Pancreas (tissue), 10 donors: ENCODE measurements at places on chromosomes 4 and X. TPM values are rescaled to one million over a fixed set of nuclear protein-coding genes. Genes with fewer than 3 reads are reported as not detected.

The FAM236C gene
- total RNA-seq: not detected

The TMPRSS11B gene
- not detected for total RNA-seq

The SPP1 gene
- total RNA-seq: 1,351 TPM

The RTL5 gene
- 0.75 TPM for total RNA-seq

The POLR2B gene
- 39.0 TPM for total RNA-seq

The ADAMTS3 gene
- total RNA-seq: 0.08 TPM

The PRR32 gene
- total RNA-seq: not detected

The RHOXF2 gene
- not detected for total RNA-seq

The NALF2 gene
- 0.65 TPM for total RNA-seq

- DNase-seq: no peak
Observed at GRCh38 chr4:48025005-48025404, 8.4 kb downstream of the NIPAL1 start.

DNA sequence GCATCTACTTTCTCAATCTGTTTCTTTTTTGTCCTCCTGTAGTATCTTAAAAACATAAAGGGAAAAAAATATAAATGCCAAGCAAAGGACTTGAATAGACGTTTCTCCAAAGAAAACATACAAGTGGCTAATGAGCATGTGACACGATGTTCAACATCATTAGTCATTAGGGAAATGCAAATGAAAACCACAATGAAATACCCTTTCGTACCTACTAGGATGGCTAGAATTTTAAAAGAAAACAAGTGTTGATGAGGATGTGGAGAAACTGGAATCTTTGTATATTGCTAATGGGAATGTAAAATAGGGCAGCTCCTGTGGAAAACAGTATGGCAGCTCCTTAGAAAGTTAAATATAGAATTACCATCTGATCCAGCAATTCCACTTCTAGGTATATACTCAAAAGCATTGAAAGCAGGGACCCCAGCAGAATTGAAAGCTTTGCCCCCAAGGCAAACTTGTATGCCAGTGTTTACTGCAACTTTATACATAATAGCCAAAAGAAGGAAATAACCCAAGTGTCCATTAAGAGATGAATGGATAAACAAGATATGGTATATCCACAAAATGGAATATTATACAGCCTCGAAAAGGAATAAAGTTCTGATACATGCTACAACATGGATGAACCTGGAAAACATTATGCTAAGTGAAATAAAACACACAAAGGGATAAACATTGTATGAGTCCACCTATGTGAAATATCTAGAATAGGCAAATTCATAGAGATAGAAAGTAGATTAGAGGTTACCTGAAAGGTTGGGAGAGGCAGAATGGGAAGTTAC lies 138.3 kb downstream of the SH3KBP1 start:
- DNase-seq: no peak

- no peak for DNase-seq
Observed at GRCh38 chrX:39470588-39471407, 627.0 kb downstream of the BCOR start.

- no peak for DNase-seq
Observed at GRCh38 chr4:150131581-150132228, 53.5 kb downstream of the DCLK2 start.

GRCh38 chr4:10123227-10124101 lies 6.9 kb upstream of the WDR1 start:
- DNase-seq: no peak

DNA sequence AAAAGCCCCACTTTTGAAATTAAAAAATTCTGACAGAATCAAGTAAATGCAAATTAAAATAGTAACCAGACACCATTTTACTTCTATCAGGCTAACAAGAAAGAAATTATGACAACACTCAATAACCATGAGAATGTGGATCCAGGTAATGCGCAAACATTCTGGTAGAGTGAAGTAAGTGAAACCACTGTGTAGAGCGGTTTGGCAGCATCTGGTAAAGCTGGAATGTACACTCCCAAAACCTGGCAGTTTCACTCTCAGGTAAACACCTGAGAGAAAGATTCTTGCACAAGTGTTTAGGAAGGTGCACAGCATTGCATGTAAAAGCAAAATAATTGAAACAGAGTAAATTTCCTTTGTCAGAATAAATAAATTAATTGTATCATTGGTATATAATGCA lies 81.8 kb downstream of the TRIML1 start:
- no peak for DNase-seq

DNA sequence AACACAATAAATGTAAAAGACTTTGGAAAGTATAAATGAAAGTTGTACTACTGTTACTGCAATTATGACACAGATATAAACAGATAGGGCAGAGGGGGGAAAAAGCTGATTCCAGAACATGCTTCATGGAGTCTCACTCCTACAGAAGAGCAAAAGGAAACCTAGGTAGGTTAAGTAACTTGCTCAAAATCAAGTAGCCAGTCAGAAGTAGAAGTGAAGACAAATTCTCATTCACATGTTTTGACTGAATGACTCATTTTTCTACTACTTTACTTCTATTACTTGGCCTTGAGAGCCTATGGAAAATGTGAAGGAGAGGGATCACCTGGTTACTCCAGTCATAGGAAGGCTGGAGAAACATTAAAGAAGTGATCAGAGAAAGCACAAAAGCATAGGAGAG lies 23.6 kb upstream of the RASGEF1B start:
- DNase-seq: no peak

- no peak for DNase-seq
Observed at GRCh38 chr4:181008164-181008563, 1235.0 kb upstream of the TENM3 start.

DNA sequence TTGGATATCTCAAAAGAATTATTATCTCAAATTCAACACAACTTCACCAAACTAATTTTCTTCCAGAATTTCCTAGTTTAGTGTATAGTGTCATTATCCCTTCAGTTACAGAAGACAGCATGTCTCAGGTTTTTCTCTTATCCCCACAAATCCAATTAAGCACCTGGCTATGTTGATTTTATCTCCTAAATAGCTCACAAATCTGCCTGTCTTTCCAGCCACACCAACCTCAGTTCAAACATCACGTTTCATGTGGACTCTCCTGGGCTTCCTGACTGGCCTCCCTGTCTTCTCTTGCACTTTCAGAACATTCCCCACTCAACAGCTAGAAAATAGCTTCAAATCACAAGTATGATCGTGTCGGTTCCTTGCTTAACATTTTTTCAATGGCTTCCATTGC lies 14.8 kb downstream of the STK32B start:
- no peak for DNase-seq

DNA sequence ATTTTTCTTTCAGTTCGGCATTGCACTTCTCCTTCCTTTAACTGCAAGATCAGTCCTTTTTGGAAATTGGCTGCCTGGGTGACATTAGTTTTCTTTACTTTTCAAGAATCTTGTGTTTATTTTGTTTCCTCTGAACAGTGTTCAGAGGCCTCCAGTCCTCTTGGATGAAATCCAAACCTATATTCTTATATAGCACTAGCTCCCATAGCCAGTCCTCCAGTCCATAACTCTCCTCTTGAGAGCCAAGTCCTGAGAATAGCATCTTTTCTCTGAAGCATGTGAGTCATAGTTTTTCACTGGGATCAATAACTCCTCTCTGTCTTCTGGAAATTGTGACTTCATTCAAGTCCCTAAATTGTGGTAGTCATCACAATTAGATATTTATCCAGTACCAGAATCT lies 357.5 kb downstream of the RAPGEF2 start:
- no peak for DNase-seq

DNA sequence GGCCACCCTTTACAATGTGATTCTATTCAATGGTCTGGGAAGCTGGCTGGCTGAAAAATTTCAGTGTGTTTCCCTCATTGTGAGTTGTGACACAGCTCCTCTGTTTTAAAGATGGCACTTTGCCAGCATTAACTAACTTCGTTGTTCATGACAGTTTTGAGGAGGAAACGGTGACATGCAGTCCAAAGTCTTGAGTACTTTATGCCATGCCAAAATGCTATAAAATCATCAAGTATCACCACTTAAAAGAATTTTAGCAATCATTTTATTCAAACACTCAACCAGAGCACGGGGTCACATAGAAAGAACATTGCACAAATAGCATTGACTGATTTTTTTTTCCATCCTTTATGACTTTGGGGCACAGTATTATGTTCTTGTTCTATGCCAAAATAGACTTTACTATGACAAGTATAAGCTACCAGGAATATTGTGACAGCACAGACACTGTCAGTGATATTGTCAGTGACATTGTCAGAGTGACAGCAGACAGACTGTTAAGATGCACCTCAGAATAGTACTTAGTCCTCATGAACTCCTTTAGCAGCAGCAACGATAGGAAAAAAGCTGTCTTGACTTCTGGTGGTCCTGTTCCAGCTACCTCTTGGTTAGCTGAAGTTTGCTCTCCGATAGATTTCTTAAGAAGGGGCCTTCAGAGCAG lies 46.7 kb downstream of the CXCL13 start:
- DNase-seq: no peak

DNA sequence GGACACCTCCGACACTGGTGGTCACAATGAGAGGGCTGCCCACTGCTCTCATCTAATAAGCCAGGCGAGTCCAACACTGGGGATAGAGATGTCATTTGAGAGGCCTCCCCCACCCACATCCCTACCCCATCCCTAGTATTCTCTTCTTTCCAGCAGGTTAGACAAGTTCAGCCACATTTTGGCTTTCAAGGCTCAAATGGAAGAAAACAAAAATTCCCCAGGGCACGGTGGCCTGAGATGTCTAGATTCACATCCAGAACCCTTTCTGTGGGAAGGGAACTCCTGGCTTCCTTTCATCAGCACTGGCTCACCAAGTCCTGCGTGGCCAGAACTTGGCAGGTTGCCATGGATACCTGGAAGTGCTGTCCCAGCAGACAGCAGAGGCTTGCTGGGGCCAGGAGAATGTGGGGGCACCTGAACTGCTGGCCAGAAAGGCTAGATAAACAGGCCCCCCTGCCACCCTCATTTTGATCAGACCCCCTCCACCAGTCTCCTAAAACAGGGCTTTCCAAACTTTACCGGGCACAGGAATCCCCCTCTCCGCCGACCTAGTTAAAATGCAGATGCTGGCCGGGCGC lies 1.3 kb upstream of the NYX start:
- DNase-seq: peak; percentile 33

GRCh38 chr4:151195801-151196200 lies 81.2 kb upstream of the PRSS48 start:
- DNase-seq: no peak

DNA sequence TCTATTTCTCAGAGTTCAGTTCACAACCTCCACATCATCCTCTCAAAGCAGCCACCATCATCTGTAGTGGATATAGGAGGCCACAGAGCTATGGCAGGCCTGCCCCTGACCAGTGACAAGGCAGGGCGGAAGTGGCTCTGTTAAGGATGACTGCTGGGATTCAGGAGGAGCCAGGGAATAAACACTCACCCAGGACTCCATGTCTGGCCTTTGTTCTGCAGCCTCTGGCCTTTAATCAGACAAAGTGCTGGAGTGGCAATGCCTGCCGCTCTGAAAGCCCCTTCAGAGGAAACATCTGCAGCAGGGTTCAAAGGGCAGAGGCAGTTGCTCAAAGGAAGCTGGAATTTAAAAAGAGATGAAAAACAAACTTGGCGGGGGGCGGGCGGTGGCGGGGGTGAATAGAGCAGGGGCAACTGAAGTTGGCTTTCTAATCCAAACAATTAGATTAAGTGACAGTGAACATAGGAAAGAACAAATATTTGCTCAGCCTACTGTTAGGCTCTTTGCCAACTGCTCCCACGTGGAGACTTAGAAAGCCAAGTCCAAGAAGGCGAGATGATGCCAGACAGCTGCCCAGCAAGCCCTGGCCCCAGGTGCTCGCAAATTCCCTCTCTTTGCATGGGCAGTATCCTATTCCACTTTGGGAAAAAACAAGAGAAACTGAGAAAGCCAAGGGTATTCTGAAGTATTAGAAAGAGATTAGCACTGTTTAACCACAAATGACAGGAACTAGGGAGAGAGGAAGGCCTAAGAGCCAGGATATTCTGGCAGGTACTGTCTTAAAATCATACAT lies 5.5 kb downstream of the MPP1 start:
- no peak for DNase-seq

- DNase-seq: no peak
Observed at GRCh38 chr4:93897559-93897958, 69.0 kb downstream of the ATOH1 start.

- DNase-seq: peak; percentile 63
Observed at GRCh38 chr4:2450394-2451035, 18.4 kb upstream of the RNF4 start.

DNA sequence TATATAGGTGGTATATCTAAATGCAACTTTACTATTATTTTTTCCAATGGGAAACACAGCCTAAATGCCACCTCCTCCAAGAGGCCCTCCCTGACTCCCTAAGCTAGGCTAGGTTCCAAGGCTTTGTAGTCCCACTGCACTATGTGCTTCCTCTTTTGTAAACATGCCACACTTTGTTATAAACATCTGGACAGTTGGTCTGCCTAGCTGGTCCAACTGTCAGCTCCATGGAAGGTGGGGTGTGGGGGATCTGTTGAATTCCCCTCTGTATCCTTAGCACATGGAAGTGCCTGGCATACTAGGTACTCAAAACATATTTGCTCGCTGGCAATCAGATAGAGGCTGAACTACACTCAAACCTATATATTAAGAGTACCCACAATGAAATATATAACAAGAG lies 63.4 kb downstream of the SLC9A7 start:
- DNase-seq: no peak

DNA sequence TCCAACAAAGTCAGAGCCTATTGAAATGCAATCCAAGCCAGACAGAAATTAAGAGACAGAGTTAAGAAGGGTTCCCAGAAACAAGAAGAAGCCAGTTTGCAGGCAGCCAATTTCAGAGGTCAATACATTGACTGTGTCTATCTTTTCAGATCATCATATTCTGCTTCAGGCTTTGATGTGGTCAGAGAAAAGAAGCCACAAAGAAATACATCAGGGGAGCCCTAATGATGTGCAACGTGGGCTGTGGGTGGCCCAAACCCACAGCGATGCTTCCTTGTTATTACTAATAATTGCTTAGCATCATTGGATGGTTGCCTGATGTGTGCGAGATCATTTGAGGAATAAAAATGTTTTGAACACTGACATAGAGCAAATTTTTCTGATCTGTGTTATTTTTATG lies 99.0 kb upstream of the DUSP21 start:
- DNase-seq: no peak

GRCh38 chr4:103050736-103051436 lies 25.7 kb downstream of the SLC9B2 start:
- no peak for DNase-seq

- no peak for DNase-seq
Observed at GRCh38 chrX:49999087-49999486, 76.7 kb downstream of the CLCN5 start.

DNA sequence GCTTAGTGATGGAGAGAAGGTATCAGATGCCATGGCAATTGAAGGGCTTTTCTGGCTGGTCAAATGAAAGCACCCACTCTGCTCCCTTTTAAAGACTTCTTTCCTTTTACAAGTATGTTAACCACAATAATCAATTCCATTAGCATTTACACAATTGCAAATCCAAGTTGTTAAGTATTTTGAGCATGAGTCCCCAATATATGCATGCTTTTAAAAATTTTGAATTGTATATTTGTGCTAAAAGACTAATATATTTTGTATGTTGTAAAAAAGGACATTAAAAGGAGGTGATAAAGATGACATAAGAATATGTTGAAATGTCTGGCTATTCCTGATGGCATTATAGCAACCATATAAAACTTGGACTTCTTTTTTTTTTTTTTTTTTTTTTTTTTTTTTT lies 639.9 kb upstream of the CPEB2 start:
- DNase-seq: no peak

GRCh38 chr4:3039706-3040366 lies 34.5 kb downstream of the HTT-AS start:
- no peak for DNase-seq

GRCh38 chr4:970046-970745 lies 3.2 kb downstream of the DGKQ start:
- DNase-seq: no peak
